ENCODE measurements at places on chromosomes 7 and 10.

DNA sequence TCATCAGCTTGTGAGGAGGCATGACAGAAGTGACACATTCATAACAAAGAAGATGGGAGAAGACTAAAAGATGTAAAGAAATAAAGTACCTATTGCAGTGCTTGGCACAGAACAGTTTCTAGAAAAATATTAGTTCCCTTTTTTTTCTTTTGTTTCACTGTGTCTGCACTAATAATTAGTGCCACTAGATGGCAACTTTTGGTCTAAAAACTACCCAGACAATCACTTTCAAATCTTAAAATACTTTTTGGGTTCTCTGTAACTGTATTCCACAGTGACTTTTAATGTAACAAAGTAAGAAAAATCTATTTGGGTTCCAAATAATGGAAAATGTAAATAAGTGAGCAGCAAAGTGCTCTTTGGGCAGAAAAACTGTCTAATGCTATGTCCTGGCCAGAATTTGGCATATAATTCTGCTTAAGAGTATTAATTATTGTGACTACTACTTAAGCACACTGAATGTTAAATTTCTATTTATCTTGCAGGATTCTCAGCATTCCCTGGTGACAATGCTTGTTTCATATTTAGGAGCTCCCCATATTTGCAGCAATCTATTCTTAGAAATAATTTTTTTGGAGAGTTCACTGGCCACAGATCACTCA is 134.8 kb upstream of the KIF5B start:
- peak; percentile 43 for DNase-seq

GRCh38 chr7:150842018-150842417 is 10.3 kb upstream of the AOC1 start:
- DNase-seq: no peak

GRCh38 chr7:51240868-51241267 is 75.7 kb downstream of the COBL start:
- no peak for DNase-seq

GRCh38 chr10:116270771-116271592 is 2.0 kb downstream of the GFRA1 start:
- peak; percentile 57 for DNase-seq

GRCh38 chr7:98418636-98419315 is 17.9 kb upstream of the BAIAP2L1 start:
- peak; percentile 93 for DNase-seq

Measured in GM03348 (cell line).